Thymus (tissue), 14 donors: ENCODE measurements at places on chromosomes 12 and 14. TPM values are rescaled to one million over a fixed set of nuclear protein-coding genes. Genes with fewer than 3 reads are reported as not detected.

TOGARAM1 gene
- total RNA-seq, result 16.0 TPM

DNA sequence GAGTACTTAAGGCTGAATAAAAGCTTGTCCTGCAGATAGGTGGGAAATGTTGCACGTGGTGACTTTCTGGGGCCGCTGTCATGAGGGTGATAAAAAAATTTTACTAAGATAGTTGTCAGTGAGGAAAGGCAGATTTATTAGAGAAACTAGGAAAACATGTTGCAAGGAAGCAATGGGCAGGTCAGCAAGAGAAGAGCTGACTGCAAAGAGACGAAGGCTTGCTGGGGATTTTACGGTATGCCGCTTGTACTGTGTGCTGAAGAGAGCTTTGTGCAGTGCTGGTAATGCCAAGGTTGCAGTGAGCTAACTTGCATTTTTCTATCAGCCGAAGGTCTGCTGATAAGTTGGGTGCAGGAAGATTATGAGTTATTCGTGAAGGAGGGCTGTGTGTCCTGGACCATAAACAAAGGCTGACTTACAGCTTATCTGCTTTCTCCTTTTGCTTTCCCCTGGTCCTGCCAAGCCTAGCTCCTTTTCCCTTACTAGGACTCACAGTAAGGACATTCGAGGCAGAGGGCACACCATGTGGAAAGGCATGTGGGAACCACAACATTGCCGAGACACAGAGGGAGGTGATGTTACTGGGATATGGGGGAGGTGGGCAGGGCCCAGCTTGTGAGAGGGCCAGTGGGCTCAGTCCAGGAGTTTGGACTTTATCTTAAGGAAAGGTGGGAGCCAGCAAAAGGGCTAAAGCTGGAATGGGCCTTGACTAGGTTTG, 7.4 kb upstream of the CCDC88C start:
- no peak for DNase-seq

DNA sequence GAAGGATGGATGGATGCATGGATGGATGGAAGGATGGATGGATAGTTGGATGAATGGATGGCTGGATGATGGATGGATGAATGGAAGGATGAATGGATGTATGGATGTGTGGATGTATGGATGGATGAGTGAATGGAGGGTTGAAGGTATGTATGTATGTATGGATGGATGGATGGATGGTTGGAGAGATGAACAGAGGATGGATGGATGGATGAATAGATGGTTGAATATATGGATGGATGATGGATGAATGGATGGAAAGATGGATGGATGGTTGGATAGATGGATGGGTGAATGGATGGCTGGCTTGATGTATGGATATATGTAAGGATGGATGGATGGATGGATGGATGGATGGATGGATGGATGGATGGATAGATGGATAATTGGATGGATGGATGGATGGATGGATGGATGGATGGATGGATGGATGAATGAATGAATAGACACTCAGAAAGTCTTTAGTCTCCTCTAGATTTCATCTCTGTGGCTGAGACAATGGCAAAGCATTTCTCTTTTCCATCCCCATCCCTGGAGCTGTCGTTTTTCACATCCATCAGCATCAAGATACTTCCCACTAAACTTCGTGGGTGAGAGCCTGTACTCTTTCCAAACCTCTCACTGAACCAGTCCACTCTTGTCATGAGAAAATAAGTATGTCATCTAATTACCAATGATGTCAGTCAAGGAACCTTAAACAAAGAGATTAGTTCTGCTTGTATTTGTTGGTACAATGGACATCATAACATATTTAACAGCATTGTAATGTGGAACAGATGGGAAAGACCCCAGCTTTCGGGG, 74.8 kb upstream of the CLMN start:
- no peak for DNase-seq

GRCh38 chr12:53118751-53119300, 15.5 kb downstream of the SOAT2 start:
- no peak for DNase-seq

- no peak for DNase-seq
Observed at GRCh38 chr14:57080691-57081090, 188.0 kb downstream of the EXOC5 start.

- no peak for DNase-seq
Observed at GRCh38 chr12:43106355-43106754, 445.6 kb downstream of the ADAMTS20 start.
